ENCODE measurements at places on chromosomes 5 and 9.

DNA sequence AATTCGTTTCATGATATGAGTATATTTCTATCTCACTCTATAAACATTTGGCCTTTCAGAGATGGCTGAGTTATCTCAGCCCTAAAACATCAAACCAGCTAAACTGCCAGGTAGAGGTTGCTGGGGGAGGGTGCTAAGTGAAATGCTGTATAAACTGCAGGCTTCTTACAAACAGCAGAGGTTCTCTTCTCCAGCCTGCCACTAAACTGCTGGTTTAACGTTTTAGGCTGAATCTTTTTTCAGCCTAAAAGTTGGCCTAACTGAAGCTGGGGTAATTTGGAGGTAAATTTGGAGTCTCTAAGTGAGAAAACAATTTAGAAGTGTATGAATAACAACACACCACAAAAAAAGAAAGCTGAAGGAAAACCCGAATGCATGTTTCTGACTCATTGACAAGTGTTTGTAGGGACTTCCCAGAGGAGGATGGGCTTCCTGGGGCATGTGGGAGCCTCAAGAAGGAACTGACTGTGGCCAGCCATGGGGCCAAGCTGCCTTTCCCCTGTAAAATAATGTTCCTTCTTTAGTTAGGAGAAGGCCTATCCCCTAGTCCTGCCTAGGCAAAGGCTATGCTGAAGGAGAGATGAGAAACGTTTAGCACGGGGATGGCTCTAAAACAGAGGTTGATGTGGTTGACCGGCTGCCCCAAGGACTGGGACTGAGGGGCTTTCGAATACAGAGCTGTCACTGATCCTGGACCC, 44.3 kb downstream of the SLC28A3 start:
- no peaks in the 10 kb centered on the region for H3K4me1 ChIP-seq
- DNase-seq, result peak; percentile 46
- no peaks in the 10 kb centered on the region for H3K36me3 ChIP-seq
- no peaks in the 10 kb centered on the region for H3K27me3 ChIP-seq
- no peak overlapping the region for H3K4me3 ChIP-seq

DNA sequence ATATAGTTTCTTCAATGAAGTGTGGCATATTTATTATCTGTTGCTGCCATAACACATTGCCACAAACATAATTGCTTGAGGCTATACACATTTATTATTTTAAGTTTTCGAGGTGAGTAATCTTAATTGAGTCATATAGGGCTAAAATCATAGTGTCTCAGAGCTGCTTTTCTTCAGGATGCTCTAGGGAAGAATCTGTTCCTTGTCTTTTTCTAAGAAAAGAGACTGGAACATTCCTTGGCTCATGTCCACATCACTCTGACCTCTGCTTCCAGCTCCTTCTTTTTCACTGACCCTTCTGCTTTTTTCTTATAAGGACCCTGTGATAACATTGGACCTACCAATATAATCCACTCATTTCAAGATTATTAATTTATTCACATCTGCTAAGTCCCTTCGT, 632.4 kb upstream of the TYRP1 start:
- no peaks in the 10 kb centered on the region for H3K4me1 ChIP-seq
- H3K36me3 ChIP-seq, result no peaks in the 10 kb centered on the region
- H3K27ac ChIP-seq, result no peak overlapping the region
- no peak overlapping the region for H3K4me3 ChIP-seq

DNA sequence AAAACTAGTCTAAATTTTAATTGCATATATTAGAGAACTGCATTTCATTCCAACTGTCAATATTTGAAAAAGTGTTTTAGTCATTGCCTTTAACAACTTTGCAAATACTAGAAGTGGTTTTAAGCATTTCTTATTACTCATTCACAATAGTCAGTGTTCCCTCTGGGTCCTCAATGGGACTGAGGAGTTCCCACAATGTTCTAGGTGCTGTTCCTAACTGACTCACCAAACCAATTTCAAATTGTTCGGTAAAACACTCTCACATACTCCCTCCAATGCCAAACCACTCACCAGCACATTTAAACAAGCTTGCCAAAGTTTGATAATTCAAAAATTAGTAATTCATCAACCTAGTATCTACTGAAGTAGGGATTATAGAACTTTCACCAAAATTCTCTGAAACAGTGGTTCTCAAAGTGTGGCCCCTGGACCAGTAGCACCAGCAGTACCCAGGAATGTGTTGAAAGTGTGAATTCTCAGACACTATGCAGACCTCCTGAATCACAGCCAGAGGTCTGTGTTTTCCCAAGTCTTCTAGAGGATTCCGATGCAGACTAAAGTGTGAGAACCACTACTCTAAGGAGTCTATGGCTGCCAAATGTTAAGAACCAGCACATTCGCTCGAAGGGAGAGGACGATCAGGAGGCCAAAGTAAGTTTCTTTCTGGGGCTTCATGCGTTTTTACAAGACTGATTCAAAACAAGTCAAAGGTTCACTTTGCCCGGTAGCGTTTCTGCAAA, 72.8 kb downstream of the APBA1 start:
- H3K36me3 ChIP-seq, result no peaks in the 10 kb centered on the region
- peaks cover 3% of the 10 kb centered on the region for H3K4me1 ChIP-seq
- no peak overlapping the region for H3K4me3 ChIP-seq
- no peaks in the 10 kb centered on the region for H3K27me3 ChIP-seq

GRCh38 chr5:169157064-169157463, 143.9 kb downstream of the SLIT3 start:
- H3K27me3 ChIP-seq, result no peaks in the 10 kb centered on the region
- no peak for DNase-seq
- H3K4me3 ChIP-seq, result no peak overlapping the region
- H3K4me1 ChIP-seq, result no peaks in the 10 kb centered on the region
- no peaks in the 10 kb centered on the region for H3K36me3 ChIP-seq
- no peak overlapping the region for H3K27ac ChIP-seq

DNA sequence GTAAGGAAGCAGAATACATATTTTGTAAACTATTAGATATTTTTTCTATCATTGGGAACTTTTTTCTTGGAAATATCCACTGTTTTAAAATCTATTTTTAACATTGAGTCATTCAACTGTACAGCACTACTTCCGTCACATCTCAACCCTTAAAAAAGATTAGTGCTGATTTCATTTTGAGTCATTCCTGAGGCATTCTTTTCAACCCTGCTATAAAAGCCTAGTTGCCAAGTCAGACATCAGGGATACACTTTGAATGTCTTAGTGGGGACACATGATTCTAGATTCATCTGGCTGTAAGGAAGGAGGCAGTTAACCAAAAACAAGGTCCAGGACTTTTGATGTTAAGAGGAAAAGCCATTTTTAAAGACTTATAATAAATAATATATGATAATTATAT, 160.9 kb downstream of the GIN1 start:
- H3K4me3 ChIP-seq, result no peak overlapping the region
- H3K4me1 ChIP-seq, result no peaks in the 10 kb centered on the region
- no peaks in the 10 kb centered on the region for H3K36me3 ChIP-seq
- DNase-seq, result no peak

- H3K36me3 ChIP-seq, result no peaks in the 10 kb centered on the region
- H3K27me3 ChIP-seq, result no peaks in the 10 kb centered on the region
- no peak overlapping the region for H3K4me3 ChIP-seq
- H3K27ac ChIP-seq, result no peak overlapping the region
- no peaks in the 10 kb centered on the region for H3K4me1 ChIP-seq
Observed at GRCh38 chr5:142307146-142307890, 17.5 kb downstream of the SPRY4 start.
